ENCODE measurements at places on chromosomes 11 and 22.

GRCh38 chr11:119359365-119360214 is 13.1 kb upstream of the MFRP start:
- DNase-seq = no peak

DNA sequence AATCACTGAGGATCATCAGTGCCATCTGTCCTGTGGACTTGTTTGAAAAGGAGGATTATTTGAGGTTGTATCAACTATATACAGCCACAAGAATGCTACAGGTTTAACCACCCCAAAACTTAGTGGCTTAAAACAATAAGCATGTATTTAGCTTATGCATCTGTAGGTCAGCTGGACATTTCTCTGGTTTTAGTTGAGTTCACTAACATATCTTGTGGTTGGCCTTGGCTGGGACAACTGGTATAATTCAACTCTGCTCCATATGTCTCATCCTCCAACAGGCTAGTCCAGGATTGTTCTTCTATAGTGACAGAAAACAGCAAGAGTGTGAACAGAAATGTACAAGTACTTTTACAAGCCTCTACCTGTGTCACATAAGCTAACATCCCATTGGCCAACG is 49.9 kb upstream of the SOX6 start:
- no peak for DNase-seq

GRCh38 chr11:93024369-93024768 is 54.9 kb downstream of the MTNR1B start:
- no peak for DNase-seq

DNA sequence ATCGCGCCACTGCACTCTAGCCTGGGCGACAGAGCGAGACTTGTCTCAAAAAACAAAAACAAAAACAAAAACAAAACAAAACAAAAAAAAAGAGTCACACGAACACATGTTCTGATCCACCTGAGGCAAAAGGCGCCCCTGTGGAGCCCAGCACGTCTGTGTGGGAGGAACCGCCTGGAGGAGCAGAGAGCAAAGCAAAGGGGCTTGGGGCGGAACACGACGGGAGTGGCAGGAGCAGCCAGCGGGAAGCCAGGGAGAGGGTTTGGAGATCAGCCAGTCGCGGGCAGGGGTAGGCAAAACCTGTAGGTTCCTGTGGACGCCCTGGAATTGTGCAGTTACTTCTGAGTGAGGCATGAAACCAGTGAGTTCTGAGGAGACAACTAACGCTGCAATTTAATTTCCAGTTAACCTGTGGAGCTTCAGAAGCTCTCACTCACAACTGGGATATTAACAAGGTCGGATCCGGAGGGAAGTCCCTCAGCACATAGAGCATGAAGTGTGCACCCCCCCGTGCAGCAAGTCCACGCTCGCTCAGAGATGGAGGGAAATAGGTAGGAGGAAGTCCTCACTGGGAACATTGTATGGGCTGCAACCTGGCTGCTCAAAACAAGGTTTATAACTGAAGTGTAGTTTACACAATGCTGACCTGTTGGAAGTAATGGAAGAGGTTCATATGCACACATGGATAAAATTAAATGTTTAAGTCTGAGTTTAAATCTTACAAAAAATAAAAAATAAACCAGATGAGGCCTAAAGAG is 13.2 kb upstream of the USP18 start:
- no peak for DNase-seq

DNA sequence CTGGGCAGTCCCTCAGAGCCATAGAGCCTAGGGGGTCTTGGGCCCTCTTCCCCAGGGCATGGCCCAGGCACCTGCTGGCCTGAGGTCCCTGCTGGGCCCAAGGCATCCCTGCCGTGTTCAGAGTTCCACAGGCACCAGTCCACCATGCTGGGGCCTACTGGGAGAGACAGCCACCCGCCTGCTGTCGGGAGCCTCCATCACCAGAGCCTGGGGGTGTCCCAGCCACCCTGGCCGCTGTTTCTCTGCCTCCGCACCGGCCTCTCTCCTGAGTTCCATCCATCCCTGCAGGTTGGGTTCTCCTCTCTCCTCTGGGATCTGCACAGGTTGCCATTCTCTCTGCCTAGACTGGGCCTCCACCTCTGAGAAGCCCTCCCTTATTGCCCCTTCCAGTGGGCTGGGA is 68.6 kb downstream of the KCNQ1 start:
- DNase-seq = no peak

GRCh38 chr11:76175783-76176182 is 30.5 kb downstream of the WNT11 start:
- DNase-seq = no peak

DNA sequence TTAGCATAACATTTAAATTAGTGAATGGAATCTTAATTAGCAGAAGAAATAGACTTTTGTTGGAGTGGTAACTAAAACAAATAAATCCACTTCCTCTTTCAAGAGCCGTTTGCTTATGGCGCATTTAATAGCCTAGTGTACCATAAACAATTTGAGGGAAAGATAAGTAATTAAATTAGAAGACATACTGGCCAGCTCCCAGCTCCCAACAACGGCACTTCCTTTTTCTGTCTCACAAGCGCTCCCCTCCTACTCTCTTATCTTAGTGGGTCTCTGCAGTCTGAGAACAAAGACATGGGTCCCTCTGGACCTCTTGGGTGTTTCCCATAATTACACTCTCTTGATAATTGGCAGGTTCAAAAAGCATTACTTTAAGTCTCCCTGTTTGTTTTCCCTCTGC is 146.0 kb downstream of the OPCML start:
- DNase-seq = no peak

DNA sequence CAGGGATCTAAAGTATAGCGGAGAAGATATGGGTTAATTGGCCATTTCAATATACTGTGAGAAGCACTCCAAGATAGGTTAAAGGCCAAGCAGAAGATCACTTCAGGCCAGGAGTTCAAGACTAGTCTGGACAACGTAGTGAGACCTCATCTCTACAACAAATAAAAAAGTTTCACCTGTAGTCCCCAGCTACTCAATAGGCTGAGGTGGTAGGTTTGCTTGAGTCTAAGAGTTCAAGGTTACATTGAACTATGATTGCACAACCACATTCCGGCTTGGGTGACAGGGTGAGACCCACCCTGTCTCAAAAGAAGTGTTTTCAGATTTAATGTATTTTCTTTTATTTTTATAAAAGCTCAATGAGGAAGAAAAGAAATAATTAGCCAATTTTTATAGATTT is 25.4 kb downstream of the PATL1 start:
- no peak for DNase-seq

Data from retina (tissue), 1 donor.